ENCODE measurements at places on chromosomes 4 and X.

DNA sequence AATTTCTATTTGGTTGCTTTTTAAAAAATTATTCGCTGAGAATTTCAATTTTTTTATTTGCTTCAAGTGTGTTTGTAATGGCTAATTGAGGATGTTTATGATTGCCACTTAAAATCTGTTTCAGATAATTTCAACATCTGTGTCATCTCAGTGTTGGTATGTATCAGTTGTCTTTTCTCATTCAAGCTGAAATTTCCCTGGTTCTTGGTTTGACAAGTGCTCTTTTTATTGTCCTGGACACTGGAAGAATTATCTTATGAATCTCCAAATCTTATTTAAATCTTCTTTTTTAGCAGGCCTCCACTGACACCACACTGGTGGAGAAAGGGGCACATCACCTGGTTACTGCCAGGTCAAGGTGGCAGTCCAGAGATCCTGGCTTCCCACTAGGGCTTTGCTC, 21.5 kb downstream of the CHST7 start:
- DNase-seq = no peak

DNA sequence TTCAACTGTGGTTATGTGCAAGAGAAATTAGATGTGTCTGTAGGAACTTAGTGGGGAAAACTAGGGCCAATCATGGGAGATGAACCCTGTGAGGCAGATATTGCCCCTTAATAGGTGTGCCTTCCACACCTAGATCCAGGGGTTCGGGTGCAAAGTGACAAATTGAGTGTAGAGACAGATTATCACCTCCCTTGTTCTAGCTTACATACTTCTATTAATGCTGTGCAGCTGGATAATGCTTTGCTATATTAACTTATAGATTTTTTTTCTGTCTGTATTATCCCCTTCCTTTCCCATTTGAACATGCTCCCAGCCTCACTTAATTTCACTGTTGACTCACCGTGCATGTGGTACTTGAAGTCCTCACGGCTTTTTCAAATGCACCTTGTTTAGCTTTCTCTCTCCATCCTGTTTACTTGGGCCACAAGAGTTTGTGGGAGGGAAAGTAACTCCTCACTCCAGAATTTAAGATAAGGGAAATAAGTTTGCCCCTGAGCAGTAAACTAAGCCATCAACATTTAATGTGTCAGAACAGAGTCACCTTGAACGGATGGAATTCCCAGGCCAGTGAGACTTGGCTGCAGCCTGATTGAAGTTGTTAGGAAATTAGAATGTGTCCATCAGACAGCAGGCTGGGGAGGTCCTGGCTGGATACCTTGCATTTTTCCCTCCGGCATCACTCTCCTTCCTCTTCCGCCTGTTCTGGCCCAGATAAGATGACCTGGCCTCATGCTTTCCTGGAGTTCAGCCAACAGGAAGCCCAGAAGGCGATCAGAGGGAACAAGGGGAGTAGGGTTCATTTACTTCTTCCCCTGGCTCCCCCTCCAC, 478.4 kb downstream of the BCOR start:
- DNase-seq = no peak

DNA sequence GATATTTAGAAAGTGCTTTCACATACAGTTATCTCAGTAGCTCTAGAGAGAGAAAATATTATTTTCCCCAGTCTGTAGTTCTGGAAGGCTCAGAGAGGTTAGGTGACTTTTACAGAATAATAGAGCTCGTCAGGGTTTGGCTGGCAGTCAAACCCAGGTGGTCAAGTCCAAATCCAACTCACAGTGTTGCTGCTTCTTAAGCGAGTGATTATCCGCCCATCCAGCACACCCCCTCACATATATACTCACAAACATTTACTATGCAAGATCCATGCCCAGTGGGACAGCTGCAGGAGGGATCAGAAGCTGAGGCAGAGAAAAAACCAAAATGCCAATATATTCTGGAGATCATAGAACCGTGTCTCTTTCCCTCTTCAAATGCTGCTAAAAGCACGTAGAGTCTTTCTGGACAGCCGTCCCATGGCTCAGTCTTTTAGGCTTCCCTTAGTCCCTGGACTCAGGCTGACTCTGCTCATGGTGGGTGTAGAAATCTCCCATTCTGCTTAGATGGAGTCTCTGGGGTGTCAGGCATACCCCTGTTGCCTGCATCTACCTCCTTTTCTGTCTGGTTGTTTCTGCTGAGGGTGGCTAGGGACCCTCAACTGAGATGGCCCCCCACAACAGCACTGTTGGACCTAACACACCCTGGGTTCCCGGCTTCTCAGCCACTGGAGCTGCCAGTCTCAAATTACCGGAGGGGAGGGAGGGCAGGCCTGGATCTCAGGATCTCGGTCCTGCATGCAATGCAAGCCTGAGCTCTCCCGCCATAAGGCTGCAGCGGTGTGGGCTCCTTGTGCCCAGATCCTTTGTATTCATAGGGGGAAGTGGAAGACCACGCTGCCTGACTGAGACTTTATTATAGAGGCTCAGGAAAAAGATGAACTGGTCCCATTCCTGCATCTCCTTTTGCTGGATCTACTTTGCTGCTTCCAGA, at the start of gene CHRNA9:
CHRNA9 (plus strand) TSS at position 743 of the 934 bp plus-strand sequence; CDS start at position 878, 135 bp downstream.
- DNase-seq = no peak

- DNase-seq = no peak
Observed at GRCh38 chrX:46333550-46333949, 211.7 kb downstream of the ZNF674 start.

DNA sequence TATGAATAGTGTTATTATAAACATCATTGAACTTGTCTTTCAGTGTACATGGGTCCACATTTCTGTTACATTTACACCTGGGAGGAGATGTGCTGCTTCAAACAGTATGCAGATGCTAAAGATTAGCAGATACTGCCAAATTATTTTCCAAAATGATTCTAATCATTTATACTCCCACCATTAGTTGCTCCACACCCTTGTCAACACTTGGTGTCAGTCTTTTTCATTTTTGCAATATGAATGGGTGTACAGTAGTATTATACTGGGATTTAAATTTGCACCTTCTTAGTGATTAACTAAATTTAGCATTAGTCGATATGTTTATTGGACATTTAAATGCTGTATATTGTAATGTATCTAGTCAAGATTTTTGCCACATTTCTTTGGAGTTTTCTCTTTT, 131.6 kb upstream of the GRID2 start:
- DNase-seq = no peak

GRCh38 chr4:123381996-123382395, 14.6 kb upstream of the SPRY1 start:
- no peak for DNase-seq

GRCh38 chrX:151710457-151710856, 5.4 kb upstream of the FATE1 start:
- DNase-seq = no peak

DNA sequence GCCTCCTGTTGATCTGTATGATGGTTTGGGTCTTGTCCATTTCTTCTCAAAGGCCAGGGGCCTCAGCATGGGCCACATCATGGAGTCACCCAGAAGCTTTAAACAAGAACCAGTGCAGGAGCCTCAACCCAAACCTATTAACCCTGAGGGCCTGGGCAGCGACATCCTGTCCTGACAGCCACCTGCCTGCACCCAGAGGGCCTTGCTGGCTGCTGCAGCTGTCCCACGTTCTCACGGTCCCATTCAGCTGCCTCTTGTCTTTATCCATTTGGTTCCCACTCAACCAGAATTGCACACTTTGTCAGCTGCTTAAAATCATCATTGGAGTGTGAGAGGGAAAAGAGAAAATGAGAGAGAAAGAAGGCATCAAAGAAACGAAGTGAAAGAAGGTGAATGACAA, 21.6 kb downstream of the C4orf50 start:
- peak; percentile 4 for DNase-seq

GRCh38 chr4:178102139-178102538, 659.9 kb upstream of the AGA start:
- no peak for DNase-seq

DNA sequence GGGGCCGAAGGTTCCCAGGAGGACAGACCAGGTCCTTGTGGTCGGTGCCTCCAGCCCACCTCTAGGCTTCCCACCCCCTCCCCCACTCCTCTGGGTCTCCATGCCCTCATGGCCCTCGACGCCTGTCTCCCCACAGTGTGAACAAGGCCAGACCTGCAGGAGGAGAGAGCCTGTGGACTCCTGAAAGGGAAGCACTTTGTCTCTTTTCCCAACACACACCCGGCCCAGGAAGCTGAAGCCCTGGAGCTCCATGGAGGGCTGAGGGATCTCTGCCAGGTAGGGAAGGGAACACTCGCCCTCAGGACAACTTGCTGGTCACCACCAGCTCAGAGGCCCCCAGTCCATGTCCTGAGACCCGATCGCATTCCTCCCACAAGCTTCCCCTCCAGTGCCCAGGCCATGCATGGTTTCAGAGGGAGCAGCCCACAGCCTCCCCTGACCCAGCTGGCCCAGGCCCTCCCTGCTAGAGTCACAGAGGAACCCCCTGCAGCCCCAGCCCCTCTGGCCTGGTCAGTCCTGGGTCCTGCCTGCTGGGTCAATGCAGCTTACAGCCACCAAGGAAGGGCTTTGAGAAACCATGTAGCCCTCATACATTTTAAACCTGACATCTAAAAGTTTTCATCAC, 60.8 kb downstream of the ABLIM2 start:
- no peak for DNase-seq

- DNase-seq = no peak
Observed at GRCh38 chr4:150886597-150886996, 128.5 kb downstream of the LRBA start.

GRCh38 chrX:9873952-9874351, 87.7 kb downstream of the SHROOM2 start:
- peak; percentile 47 for DNase-seq

DNA sequence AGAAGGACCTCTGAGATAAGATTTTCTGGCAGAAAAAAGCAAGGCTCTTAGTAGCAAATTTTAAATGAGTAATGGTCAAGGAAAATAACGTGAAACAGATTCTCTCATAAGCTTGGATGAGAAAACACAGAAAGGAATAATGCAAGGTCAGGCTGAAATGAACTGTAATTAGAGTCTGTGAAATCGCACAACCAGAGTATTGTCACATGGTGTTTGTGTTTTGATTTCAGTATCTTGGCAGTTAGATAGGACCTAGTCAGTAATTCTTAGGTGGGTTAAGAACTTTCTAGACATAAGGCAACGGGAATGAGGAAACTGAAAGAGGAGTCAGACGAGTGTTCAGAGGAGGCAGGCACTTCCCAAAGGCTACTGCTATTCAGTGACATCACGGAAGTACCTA, 34.6 kb downstream of the LIMCH1 start:
- DNase-seq = no peak

DNA sequence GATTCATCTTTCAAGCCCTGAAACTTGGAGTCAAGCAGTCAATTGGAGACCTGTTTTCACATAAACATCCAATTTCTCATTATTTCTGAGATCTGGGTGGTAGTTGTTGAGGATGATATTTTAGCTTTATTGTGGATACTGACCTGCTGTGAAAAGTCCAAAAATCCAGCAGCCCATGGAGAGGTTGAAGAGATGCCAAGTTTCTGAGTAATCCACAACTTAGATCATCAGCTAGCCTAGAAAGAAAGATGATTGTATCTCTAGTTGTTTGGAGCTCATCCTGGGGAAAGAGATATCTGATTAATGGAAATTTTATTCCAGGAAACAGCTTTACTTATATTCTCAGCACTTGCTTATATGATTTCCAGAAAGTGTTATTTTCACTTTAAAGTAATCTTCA, 48.6 kb upstream of the DCX start:
- DNase-seq = no peak

GRCh38 chr4:138452826-138453225, 210.7 kb upstream of the SLC7A11 start:
- DNase-seq = no peak

GRCh38 chrX:112642349-112642748, 37.4 kb downstream of the LHFPL1 start:
- peak; percentile 61 for DNase-seq

Data from DMS79 treated with DMSO at 0.1 percent for 48 hours (cell line).